AG08395 (cell line): ENCODE measurements at places on chromosomes 6 and 20.

- DNase-seq = no peak
Measured at GRCh38 chr6:80527552-80528052, 421.1 kb downstream of the BCKDHB start.

DNA sequence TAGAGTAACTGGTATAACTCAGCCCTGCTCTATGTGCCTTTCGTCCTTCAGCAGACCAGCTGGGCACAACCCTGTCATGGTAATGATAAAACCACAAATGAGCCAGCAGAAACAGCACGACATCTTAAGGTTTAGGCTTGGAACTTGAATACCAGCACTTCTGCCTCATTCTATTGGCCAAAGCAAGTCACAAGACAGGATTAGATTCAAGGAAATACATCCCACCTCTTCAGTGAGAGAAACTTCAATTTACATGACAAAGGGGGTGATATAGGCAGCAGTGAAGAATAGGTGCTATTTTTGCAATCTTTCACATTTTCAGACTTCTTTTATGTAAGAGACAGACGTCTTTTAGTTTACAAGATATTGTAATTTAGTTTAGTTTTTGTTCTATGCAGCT, 69.8 kb upstream of the SLC35F1 start:
- no peak for DNase-seq

GRCh38 chr20:15759594-15759993, 813.7 kb downstream of the KIF16B start:
- DNase-seq = peak; percentile 34

GRCh38 chr6:17957904-17958620, 29.4 kb downstream of the KIF13A start:
- DNase-seq = no peak

DNA sequence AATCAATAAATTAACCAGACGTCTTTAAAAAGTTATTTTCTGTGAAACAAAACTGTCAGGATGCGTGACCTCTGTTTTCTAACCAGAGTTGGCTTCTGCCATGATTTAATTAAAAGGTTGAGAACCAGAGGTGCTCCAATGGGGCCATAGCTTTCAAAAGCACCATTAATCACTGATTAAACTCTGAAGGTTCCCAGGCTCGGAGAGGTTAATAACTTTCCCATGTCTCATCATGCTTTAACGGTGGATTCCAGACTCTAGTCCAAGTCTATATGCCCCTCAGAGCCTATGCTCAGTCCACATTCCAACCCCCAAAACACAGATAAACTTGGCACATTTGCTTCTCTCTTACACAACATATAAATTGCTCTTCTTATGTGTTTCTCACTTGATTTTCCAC, 95.5 kb downstream of the SNAP91 start:
- no peak for DNase-seq

- no peak for DNase-seq
Measured at GRCh38 chr6:48973491-48973890, 489.6 kb downstream of the MMUT start.

DNA sequence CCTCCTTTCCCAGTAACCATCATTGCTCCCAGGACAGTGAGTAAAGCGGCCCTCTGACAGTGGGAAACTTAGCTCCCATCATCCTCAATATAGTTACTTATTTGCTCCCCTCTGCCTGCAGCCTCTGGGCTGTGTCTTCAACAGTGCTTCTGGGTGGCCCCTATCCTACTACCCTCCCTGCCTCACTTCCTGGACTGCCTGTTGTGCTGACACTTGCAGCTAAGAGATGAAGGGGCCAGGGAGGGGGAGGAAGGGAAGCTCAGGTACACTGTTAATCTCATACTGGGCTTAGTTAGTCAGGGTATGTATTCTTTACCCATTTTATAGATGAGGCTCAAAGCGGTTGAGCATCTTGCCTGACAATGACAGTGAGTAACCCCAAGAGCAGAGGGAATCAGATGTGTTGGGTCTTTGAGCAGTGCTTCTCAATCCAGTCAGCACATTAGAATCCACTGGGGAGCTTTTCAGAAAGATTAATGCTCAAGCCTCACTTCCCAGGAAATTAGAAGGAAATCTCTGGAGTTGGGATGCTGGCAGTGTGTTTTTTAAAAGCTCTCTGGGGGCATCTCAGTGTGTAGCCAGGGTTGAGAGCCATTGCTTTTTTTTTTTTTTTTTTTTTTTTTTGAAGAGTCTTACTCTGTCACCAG, 27.1 kb upstream of the KCNK5 start:
- no peak for DNase-seq

GRCh38 chr20:50413088-50413500, 97.1 kb upstream of the PTPN1 start:
- DNase-seq = no peak

DNA sequence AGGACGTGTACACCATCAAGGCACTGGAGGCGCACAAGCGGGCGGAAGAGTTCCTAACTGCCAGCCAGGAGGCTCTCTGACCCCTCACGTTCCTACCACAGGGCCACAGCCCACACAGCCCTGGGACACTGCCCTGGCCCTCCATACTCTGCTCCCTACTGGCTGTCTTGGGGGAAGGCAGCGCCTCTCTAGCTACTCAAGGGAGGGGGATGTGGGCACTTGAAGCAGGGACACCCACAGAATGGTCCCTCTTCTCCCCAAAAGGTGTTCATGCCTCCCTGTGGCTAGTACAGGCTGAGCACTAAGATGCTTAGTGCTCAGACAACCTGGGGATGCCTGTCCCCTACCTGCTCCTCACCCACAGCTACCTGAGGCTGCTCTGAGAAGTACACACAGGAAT, 2.5 kb downstream of the MEA1 start:
- no peak for DNase-seq

DNA sequence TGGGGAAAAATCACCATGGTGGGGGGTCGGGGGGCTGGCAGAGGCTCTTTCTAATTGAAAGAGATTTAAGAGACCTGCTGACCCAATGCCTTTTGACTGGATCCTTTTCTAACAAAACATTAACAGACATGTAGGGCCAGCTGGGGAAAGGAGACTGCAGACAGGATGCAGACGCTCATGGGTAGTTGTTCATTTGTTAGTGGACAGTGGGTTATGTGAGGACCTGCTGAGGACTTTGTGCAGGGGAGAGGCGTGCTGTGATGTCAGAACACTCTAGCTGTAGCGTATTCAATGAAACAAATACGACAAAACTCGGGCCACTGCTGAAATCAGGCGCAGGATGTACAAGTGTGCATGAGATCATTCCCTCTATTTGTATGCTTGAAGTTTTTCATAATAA, 1.2 kb downstream of the IP6K3 start:
- no peak for DNase-seq

DNA sequence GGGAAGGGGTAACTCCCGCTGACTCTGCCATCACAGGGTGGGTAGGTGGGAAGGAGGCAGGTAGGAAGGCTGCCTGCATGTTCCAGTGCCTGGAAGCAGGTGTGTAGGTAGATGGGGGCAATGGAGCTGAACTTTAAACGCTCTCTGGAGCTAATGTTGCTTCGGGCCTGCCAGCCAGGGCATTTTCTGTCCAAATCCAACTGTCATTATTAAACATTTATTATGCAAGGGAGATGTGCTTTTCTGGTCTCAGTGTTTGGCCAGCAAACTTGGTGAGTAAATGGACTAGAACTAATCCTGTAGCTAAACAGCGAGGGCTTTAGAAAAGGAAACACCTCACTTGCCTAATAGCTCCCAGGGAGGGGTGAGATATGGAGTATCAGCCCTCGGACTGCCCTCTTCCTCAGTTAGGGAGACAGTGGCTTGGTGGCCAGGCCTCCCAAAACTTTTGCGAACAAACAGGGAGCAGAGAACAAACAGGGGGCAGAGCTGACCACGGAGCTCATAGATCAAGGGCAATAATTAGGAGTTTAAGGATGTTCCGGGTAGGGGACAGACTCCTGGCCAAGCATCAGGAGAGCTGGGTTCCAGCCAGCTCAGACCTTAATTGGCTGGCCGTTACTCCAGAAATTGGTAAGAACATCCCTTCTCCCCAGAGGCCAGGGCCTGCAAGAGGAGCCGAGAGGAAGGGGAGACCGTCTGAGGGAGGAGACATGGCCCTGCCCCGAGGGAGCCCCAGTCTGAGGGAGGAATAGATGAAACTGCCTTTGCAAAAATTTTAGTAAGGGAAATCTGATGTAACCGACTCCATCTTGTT, 131.1 kb downstream of the VEGFA start:
- DNase-seq = no peak

DNA sequence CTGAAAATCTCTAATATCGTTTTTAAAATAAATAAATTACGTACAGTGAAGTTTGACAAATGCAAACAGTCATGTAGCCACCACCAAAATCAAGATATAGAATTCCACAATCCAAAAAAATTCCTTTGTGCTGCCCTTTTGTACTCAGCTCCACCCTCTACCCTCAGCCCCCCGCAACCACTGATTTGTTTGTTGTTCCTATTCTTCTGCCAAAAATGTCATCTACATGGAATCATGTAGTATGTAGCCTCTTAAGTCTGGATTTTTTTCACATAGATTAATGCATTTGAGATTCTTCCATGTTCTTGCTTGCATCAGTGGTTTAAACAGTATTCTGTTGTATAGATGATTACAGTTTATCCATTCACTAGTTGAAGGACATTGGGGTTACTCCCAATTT, 8.5 kb upstream of the REPS1 start:
- DNase-seq = no peak

GRCh38 chr6:112865131-112865530, 518.0 kb downstream of the RFPL4B start:
- no peak for DNase-seq

DNA sequence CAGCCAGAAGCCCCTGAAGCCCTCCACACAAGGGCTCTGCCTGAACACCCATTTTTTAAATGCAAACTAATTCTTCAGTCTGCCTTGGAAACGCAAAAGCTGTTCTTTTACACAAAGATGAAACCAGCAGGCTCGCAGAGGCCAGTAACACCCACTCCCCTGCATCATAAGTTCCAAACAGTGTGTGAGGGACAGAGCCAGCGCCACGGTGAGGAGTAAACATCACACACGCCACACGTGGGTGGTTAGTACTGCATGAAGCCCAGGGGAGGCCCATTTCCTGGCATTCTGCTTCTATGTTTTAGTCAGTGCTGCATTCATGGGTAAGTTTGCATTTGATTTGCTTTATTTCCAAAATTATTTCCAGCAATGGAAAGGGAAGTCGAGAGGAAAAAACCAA, 217.7 kb upstream of the RIN2 start:
- DNase-seq = no peak

DNA sequence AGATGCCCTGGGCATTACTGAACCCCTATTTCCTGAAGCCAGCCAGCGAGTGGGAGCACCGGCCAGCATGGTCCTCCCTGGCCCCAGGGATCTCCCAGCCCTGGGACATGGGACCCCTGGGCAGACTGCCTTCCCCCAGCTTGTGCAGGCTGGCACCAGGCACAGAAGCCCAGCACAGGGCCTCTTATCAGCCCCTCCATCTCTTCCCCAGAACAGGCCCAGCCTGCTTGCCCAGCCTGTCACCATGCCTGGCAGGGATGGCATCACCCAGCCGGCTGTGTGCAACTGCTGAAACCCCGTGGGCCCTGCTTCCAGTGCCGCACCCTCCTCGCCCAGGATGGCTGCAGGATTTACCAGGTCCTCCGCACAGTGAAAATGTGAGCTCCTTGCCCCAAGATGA, 6.1 kb upstream of the OSBPL2 start:
- no peak for DNase-seq

GRCh38 chr6:28865401-28866204, 58.2 kb downstream of the TRIM27 start:
- no peak for DNase-seq

DNA sequence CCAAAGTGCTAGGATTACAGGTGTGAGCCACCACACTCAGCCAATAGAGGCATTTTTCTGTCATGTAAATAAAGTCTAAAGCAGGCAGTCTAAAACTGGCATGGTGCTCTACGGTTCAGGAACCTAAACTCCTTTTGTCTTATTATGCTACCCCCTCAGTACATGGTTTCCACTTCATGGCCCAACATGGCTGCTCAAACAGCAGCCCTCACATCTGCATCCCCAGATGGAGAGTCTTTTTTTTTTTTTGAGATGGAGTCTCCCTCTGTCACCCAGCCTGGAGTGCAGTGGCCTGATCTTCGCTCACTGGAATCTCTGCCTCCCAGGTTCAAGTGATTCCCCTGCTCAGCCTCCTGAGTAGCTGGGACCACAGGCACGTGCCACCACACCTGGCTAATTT, 38.3 kb downstream of the SLC52A3 start:
- no peak for DNase-seq

- no peak for DNase-seq
Measured at GRCh38 chr20:57814529-57814928, 104.7 kb upstream of the PMEPA1 start.

GRCh38 chr6:104472021-104472901, 387.5 kb downstream of the HACE1 start:
- DNase-seq = no peak

- no peak for DNase-seq
Measured at GRCh38 chr6:14380901-14381828, 263.6 kb downstream of the CD83 start.

- no peak for DNase-seq
Measured at GRCh38 chr6:30935018-30935417, 3.0 kb upstream of the SFTA2 start.

GRCh38 chr6:162203287-162203686, 524.3 kb downstream of the PRKN start:
- no peak for DNase-seq

DNA sequence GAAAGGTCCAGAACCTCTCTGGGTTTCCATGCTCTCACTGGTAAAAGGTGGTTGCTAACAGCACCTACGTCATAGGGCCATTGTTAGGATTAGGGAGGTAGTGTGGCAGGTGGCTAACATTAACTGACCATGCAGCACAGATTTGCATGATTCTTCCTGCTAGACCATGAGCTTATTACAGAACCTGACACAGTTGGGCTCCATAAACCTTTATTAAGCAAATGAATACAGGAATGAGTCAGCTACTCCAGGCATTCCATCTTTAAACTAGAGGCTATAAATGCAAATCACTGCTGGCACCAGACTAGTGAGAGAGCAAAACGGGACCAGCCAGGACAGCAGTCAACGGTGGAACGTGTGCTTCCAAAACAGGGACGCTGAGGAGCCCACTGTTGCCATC, 440.1 kb downstream of the PTPRT start:
- no peak for DNase-seq

DNA sequence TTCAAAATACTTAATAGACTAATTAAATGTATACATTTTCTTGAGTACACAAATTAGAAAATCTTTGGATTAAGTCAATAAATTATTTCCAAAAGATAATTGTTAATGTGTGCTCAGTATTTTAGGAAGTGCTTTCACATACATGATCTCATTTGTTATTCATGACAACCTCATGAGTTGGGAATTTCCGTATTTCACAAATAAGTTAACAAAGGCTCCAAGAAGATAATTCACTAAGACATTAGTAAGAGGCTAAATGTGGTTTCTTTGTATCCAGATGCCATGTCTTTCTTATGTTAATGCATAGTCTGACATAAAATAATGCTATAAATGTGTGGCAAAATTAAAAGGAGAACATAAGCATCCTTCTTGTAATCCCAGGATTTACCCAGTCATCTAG, 79.5 kb upstream of the TCF21 start:
- no peak for DNase-seq
